ENCODE measurements at places on chromosomes 12 and 14.

GRCh38 chr14:68359837-68360552, 432.9 kb downstream of the ZFP36L1 start:
- DNase-seq: no peak

DNA sequence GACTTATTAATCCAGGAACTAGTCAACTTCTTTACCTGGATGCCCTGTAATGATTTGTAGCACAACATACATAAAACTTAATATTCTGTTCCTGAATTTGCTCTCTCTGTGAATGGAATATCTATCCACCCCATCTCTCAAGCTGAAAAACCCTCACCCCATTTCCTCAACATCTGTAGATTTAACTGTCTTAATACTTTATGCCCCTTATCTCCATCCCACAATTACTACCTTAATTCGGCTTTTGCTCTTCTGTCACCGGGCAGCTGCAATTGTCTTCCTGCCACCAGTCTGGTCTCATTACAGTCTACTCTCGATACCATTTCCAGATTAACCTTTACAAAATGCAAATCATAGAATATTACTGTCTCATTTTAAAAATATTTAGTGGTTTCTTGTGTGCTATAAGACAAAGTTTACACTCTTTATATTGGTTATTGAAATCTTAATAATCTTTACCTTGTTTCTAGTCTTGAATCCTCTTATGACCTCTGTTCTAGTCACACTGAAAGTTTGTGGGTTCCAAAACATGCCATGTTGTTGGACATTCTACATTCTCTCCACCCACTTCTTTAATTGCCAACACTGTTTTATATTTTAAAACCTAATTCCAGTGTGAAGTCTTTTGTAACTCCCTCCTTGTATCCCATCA, 347.3 kb downstream of the RAD51B start:
- no peak for DNase-seq

DNA sequence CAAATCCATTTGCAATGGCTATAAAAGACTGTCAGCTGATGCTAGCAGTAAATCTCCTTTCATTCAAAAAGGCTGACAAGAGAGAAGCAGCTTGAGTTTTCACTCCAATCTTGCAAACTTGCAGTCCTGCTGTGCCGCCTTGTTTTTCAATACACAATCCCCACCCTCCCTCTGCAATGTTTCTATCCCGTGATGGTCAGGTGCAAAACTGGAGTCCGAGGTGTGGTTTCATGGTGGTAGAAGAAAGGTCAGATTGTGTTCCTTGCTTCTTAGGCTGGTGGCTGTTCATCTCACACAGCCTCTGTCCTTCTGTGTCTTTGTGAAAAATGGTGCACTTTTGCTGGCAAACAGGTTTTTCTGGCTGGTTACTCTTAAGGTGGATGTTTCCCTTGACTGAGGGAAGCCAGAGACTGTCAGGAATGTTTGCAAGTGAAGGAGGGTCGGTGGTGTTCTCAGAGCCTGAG, 27.7 kb upstream of the TBX3 start:
- no peak for DNase-seq

DNA sequence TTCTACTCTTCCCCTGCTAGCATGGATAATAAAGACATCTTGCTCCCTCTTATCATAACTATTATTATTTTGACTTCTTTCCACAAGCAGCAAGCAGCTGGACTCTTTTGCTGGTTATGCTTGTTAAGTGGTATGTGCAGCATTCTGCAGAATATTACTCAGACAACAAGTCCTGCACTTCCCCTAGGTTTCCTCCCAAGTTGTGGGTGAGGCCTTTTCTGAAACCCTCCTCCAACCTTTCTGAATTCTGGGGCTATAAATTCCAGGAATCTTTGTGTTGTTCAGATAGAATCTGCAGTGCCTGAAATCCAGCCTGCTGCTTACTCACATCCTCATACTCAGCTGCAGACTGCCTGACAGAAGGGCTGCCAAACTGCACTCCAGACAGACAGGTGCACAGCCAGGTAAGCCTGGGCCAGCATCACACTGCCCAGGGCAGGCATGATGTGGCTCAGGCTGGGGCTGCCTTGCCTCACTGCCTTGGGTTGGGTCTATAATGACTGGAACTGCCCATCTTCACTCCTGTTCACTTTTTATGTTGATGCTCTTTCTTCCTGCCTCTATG, 6.2 kb upstream of the DHRS2 start:
- DNase-seq: no peak

DNA sequence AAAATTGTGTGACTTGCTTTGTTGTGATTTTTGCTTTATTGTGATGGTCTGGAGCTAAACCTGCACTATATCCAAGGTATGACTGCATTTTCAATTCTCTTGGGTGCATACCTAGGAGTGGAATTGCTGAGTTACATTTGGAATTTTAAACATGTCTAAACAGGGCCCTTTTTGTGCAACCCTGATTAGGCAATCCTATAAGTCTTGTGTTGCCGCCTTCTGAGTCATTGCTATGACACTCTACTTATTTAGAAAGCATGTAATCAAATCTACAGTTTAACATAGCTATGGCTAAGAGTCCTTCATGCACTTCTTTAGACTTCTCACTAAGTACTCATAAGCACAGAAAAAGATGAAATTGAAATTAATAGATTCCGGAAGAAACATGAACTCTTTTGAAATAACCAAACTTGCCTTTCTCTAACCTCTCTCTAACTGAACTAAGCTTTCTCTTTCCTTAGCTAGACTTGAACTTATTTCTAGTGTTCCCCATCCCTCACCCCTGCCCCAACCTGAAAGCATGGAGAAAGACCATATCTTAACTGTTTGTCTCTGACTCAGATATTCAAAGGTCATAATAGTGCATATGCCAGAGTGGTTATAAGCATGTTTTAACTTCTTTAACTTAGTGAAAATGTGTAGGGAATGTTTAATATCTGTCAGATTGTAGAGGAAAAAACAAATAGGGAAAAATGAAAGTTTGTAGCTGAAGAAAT, 203.0 kb downstream of the SNAPC1 start:
- DNase-seq: no peak

GRCh38 chr12:11840366-11840765, 190.9 kb downstream of the ETV6 start:
- no peak for DNase-seq

DNA sequence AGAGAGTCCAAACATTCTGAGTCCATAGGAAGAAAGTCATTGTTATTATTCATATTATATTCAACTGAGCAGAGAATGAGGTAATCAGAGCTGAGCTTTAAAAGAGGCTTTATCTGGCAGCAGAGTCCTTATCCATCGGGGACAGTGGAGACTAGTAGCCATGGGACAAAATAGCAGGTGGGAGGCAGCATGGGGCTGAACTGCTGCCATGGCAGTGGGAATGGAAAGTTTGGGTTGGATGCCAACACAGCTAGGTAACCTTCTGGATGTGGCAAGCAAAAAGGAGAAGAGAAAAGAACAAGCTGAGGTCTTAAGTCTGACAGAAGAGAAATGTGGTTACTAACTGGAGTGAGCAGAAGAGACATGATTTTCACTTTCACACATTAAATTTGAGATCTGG, 71.0 kb upstream of the CDKN3 start:
- DNase-seq: no peak

- no peak for DNase-seq
Measured at GRCh38 chr12:42291680-42292079, 34.2 kb downstream of the ZCRB1 start.

GRCh38 chr12:76997011-76997780, 68.2 kb downstream of the E2F7 start:
- no peak for DNase-seq

- DNase-seq: no peak
Measured at GRCh38 chr14:20386276-20386855, 26.9 kb downstream of the TEP1 start.

DNA sequence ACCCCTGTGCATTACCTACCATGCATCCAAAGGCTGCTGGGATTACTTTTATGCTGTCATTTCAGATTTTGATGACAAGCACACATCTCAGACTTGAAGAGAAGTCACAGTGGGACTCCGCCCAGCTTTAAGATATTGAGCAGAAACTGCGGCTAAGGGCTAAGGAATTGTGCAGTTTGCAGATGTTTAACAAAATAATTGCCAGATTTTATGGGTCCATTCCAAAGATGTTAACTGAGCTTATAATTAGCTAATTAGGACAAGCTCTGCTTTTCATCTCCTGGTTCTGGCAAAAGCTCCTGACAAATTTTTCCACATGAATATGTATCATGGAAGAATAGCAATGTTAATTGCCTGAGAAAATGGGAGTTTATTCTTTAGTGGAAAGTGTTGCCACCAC, 344.4 kb upstream of the ATXN7L3B start:
- no peak for DNase-seq

GRCh38 chr12:64459394-64459891, 7.5 kb downstream of the TBK1 start:
- DNase-seq: peak; percentile 36

DNA sequence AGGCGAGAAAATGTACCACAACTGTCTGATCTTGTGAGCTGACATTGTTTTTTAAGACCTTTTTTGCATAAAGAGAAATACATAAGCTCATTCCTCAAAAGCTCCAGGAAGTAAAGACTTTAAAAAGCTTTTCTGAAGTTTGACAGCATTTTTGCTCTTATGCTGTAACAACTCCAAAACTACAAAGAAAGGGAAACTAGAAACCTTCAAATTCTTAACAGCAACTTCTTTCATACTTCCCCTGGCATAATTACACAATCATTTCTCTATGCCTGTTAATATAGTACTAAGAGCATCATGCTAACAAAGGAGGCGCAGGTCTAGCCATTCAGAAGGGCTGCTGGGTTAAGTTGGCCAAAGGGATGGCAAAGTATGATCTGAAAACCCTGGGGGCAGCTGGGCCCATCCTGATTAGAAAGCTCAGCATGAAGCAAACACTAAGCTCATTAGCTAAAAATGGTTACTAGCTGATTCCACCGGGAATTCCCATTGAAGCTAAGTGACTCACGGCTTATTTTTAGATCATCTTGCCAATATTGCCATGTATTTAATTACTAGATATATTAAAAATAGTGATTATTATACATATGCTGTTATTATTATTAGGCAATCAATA, 26.1 kb upstream of the ANP32D start:
- no peak for DNase-seq

DNA sequence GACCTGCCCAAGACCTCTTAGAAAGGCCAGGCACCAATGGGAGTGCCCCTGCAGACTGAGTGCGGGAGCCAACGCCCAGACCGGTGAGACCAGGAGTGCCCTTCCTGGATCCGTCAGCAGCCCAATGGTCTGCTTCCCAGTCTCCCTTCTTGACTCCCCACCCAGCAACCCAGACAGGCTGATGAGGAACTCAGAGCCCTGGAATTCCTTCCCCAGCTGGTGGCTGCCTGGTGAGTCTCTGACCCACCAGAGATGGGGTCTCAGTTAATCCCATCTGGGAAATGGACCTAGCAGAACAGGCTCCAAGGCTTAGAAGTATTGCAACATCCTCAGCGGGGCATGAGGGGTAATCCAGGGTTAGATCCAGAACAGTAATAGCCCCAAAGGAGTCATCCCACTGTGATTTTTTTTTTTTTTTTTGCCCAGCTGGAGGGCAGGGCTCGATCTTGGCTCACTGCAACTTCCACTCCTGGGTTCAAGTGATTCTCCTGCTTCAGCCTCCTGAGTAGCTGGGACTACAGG, 1.5 kb upstream of the RASAL1 start:
- DNase-seq: no peak

DNA sequence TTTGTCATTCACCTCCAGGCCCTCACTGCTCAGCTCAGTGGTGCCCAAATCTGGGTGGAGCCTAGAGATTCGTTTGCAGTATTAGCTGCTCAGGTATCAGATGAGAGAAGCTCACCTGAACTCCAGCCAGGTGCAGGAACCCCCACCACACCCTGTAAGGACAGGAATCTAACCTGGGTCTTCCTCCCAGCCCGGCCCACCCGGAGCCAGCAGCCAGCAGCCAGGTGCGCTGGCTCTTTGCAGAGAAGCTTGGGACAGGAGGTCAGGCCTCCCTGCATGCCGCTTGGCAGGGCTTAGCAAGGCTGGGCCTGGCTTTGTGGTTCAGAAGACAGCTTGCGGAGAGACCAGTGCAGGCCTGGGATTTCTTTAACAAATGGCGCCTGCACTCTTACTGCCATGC, 125.6 kb upstream of the MYL2 start:
- no peak for DNase-seq

DNA sequence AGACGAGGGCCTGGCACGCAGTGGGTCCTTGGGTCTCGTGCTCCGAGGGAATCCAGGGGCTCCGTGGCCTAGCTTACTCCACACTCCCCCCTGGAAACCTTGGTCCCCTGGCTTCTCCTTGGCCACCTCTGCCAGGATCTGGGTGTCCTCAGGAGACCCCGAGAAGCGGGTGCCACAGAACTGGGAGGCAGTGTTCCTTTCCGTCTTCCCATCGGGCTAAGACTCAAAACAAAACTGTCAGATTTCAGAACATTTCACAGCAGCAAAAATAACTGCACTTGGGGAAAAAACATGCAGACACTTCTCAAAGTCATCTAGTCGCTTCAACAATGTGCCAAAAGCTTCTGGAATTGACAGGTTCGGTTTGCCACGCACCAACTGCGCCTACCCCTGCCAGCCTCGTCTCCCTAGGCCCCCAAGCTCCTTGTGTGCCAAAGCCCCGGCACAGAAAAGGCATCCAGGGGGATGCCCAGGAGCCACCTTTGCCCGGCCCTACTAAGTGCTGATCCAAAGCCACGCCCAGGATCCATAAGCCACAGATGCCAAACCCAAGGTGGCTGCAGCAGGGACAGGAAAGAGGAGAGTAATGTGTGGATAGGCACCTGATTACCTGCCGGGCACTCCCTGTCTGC, 58.4 kb upstream of the DIO3 start:
- DNase-seq: no peak

DNA sequence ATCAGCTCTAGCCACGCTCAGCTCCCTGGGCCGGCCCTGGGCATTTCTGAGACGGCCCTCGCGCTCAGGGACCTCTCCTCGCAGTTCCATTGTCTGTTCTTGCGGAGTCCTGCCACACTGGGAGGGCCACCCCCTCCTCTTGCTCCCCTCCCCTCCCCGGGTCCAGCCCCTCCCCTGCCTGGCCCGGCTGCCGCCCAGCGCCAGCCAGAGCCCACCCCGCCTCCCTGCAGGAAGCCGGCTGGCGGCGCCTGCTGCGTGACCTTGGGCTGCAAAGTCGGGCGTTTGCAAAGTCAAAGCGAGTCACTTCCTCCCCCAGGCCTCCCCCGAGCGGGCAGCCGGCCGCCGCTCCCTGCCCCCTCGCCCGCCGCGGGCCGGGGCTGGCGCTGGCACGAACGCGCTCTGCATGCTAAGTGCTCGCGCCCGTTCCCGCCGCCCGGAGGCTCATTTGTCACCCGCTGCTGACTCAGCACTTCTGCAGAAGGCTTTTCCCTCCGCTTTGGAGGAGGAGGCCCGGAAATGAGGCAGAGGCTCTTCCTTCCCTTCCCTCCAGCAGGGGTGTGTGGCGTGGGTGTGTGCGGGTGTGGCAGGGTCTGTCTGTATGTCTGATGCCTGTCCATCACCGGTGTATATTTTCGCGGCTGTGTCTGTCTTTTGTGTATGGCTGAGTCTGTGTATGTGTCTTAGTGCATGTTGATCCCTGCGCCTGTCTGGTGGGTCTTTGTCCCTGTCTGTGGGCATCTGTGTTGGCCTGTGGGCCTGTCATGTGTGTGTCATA, 72.0 kb downstream of the IRF2BPL start:
- peak; percentile 90 for DNase-seq
